ENCODE measurements at places on chromosomes 13 and 19.

- no peak for DNase-seq
These were observed 33.4 kb downstream of the COG6 start for GRCh38 chr13:39688699-39689405.

GRCh38 chr13:39224671-39225240 lies 186.5 kb downstream of the NHLRC3 start:
- DNase-seq = no peak

DNA sequence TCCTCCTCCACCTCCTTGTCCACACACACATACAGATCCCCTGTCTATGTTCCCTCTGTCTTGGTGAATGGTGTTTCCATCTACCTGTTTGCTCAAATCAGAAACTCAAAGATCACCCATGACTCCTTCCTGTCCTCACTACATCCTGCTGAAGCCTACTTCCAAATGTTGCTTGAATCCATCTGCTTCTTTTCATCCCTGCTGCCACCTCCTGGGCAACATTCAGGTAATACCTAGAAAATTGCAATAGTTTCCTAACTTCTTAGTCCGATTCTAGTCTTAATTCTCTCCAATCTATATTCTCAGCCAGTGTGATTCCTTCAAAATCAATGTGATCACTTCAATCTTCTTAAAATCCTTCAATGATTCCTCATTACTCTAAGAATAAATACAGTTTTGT lies 155.5 kb upstream of the STARD13 start:
- DNase-seq = no peak

DNA sequence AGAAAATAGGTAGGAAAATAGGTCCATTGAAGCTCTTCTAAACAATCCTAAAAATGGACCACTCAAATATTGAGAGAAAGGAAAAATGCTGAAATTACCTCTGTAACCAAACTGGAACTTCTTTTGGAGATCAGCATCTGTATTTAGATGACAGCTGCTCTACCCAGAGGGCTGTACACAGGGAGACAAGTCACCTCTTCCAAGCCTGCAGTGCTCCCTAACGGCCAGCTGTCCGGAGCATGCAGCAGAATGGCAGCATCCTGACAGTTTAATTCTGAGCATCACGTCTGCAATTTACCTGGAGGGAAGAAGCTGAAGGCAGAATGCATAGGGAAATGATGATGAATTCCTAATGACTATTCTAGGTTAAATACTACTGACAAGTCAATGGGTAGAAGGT lies 62.8 kb upstream of the DIAPH3 start:
- DNase-seq = no peak

DNA sequence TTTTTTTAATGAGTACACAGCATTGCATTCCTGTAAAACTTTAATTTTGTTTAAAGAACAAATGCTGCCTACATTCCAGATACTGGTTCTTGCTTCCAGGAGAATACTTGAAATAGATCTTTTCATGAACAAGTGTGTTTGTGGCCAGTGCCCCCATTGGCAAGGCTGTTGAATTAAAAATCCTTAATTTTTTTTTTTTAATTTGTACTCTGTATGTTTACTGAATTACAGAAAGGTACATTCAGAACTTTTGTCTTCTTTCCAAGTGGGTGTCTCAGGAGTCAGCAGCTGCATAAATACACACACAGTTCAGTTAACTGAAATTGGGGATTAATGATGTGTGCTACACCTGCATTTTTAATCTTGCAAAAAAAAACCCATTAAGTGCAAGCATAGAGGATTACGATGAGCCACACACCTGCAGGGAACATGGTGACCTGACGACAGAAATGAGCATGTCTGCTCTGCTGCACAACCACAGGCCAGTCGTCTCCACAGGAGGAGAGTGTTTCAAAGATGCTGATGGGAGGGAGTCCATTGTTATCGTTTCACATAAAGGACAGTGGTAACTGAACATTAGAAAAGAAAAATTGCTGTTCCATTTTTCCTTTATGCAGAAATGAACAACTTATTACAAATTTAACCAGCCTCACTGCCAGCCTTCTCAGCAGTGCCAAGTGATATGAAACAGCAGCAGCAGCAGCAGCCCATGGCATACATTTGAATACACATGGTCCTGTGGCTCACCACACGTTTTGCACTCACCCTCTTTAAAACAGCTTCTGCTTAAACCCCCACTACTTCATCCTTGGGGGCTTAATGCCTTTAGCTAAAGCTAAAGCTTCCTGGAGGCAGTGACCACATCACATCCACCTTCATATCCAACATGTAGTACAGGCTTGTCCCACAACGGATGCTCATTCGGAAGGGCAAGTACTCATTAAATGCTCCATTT lies 72.3 kb upstream of the RFC3 start:
- DNase-seq = no peak

DNA sequence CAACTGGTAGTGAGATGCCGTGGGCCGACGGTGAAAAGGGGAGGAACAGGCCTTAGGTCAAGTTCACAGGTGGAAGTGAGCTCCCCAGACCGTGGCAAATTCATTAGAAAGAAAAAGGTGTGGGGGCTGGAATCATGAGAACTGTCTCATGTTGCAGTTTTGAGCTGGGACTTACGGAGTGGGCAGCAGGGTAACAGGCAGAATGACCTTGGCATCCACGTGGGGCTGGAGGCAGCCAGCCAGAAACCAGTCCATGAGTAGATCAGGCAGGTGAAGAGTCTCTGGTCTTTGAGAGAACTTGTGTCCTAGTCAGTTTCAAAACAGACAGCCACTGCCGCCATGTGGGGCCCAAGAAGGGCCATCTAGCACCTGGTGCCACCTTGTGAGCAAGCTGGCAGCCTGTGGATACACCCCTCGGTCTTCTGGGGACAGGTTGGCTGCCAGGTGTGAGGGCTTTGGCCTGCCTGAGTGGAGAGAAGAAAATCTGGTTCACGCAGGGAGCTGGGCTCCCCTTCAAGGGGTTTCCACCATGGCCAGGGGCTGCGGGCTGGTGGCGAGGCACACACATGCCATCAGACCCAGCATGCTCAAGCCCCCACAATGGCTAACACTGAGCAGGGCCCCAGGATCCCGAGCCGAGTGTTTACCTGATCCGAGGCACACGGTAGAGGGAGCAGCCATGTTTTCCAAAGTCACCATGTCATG lies 23.9 kb downstream of the TSSK6 start:
- DNase-seq = no peak

DNA sequence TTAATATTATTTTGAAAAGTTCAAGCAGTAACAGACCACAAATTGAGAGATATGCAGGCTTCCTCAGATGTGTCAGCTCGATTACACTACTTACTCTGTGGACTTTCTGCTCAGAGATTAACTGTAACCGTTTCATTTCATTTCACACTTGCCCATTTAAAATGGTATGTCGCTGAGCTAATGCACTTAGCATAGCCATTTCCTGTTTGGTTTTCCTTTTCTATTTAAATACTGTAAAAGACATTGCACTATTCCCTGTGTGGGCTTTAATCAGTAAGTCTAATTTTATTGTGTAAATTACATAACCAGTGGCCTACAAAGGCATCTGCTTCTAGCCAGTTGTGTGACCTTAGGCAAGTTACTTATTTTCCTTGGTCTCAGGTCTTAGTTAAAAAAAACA lies 237.6 kb downstream of the LACC1 start:
- no peak for DNase-seq

DNA sequence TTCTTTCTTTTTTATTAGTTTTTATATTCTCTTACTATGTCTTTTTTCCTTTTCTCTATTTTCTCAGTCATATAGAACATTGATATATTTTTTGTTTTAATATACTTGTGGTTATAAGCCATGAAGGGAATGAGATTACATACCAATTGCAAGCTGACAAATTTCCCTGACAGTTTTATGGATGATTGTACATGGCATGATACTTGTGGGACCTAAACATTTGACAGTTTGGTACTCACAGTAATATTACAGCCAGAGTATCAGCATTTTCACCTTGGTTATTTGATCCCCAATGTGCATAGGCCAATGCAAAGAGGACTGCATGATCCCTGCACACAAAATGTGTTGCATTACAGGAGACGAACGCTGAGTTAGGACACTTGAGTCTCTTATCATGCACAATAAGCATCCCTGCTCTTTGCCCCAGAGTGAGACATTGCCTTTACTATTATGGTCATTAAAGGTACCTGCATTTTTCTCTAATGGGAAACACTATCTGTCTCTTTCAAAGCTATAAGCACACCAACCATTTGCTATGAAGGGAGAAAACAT lies 713.4 kb upstream of the PCDH20 start:
- DNase-seq = no peak

- DNase-seq = no peak
These were observed 206.6 kb downstream of the SPRY2 start for GRCh38 chr13:80134346-80134745.

GRCh38 chr13:44153496-44153895 lies 220.1 kb upstream of the SERP2 start:
- DNase-seq = no peak

- peak; percentile 17 for DNase-seq
These were observed at the start of gene SHISA2 for GRCh38 chr13:26051657-26052311. SHISA2 (minus strand) TSS chr13:26052016; CDS start chr13:26050975, 1,041 bp downstream.

- DNase-seq = no peak
These were observed 43.3 kb downstream of the EPS15L1 start for GRCh38 chr19:16428372-16429036.

- no peak for DNase-seq
These were observed 1.9 kb downstream of the LTBP4 start for GRCh38 chr19:40603071-40603388.

DNA sequence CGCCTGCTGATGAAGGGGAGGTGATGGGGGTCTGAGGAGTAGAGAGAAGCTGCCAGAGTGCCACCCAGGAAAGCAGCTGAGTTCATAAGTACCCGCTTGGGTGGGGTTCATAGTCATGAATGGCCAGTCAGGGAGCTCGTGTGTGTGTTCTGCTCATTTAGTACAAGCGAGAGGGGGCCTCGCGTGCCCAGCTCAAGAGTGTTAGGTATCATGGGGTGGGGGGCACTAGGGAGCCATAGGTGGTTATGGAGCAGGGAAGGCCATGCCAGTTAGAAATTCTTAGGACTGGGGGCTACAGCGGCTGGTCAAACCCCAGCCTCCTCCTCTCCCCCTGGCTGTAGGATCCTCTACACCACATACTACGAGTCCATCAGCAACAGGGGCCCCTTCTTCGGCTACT lies 46.8 kb downstream of the CD320 start:
- DNase-seq = no peak

GRCh38 chr13:98921786-98922185 lies 56.1 kb downstream of the DOCK9 start:
- DNase-seq = no peak

DNA sequence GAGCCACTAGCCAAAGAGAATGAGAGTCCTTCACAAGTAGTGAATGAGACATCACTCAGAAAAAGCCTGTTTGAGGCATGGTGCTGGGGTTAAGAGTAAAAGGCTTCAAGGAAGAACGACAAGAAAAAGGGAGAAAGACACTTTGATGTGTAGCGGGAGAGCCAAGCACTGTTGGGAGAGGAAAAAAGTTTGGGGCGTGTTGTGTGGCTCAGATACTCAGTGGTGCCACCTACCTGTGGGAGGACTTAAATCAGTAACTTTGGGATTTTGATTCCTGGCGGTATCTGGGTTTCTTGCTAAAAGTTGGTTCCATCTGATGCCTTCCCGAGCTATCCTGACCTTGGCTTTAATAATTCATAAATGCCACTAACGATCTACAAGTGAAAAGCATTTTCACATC lies 12.3 kb downstream of the ELSPBP1 start:
- no peak for DNase-seq

- DNase-seq = no peak
These were observed 217.5 kb downstream of the ABCC4 start for GRCh38 chr13:95083758-95084157.

- no peak for DNase-seq
These were observed 17.9 kb downstream of the UBAC2 start for GRCh38 chr13:99218545-99218944.

GRCh38 chr13:30991922-30992321 lies 59.5 kb downstream of the TEX26 start:
- no peak for DNase-seq

GRCh38 chr13:46795321-46795720 lies 1.6 kb downstream of the ESD start:
- DNase-seq = no peak

- DNase-seq = no peak
These were observed 2.0 kb downstream of the CYP2F1 start for GRCh38 chr19:41116261-41116660.

DNA sequence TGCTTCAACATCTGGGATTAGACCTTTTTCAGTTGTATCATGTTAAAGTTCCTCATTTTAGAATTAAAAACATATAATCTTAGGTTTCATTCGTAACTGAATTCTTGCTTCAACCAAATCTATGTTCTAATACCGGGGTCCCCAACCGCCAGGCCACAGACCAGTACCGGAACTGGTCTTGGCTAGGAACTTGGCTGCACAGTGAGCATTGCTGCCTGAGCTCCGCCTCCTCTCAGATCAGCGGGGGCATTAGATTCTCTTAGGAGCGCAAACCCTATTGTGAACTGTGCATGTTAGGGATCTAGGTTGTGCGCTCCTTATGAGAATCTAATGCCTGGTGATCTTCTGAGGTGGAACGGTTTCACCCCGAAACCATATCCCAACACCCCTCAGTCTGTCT lies 19.2 kb downstream of the ITM2B start:
- no peak for DNase-seq

GRCh38 chr19:54482889-54483288 lies 9.8 kb upstream of the CDC42EP5 start:
- no peak for DNase-seq

DNA sequence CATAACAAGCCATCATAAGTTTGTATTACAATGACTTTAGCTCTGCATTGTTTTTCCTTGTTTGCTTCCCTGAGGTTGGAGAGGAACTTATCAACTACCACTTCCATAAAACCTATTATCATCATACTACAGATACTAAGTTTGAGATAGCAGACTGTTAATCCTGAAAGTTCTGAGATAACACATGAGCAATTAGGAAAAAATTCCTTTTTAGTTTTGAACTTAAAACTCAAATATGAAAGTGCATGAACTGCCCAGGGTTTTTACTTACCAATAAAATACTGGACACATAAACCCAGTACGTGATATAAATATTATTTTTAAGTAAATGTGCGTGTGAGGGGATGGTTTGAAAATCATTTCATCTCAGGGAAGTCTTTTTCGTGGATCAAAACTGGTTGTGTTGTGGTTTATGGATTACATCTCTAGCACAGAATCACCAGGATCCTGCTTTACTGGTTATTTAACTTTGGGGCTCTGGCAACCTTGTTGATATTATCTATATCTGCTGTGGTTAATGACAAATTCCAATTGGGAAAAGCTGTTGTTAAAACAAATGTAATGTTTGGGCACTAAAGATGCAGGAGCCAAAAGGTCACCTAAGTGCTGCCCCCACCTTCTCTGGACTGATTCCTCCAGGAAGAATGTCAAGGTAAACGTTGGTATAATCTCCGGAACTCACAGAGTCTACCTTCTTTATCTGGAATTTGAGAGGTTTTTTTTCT lies 12.4 kb downstream of the CDX2 start:
- no peak for DNase-seq

DNA sequence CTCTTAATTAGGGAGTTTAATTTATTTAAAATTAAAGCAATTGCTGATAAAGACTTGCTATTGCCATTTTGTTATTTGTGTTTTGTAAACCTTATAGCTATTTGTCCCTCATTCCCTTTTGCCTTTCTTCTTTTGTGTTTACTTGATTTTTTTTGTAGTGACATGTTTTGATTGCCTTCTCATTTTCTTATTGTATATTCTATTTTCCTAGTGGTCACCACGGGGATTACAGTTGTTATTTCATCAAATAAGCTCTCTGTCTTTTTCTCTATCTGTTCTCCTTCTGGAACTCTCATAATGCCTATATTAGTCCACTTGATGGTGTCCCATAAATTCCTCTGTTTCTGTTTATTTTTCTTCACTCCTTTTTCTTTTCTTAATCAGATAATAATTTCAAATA lies 64.4 kb upstream of the FRY start:
- no peak for DNase-seq

GRCh38 chr13:112003396-112003795 lies 63.6 kb upstream of the SOX1 start:
- no peak for DNase-seq

GRCh38 chr13:113148407-113148806 lies 10.0 kb upstream of the PROZ start:
- no peak for DNase-seq
